ENCODE measurements at places on chromosomes 7 and 10.

DNA sequence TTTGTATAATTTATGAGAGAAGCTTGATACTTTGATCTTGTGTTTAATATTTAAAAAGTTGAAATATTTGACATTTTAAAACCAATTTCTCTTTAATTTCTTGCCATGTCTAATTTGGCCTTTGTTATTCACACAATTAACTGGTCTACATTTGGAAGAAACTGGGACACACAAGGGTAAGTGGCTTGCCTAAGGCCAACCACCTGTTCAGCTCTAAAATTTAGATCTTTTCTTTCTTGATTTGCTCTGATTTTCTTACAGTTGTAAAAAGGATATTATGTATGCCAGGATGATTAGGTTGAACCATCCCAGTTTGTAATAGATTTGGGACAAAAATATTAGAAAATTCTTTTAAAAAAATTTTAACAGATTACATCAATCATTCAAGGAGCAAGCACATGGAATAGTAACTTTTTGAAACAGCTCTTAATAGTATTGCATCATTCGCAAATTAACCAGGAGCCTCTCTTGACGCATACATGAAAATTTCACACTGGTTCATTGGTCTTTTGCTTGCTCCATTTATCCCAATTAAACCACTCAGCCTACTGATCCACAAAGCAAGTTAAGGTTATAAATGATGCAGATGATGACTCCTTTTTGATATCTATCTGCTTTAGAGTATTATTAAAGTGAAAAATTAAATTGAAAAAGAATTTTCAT, 222.4 kb upstream of the SLC26A5 start:
- no peak for DNase-seq

GRCh38 chr10:5600908-5601307, 65.5 kb downstream of the ASB13 start:
- no peak for DNase-seq

DNA sequence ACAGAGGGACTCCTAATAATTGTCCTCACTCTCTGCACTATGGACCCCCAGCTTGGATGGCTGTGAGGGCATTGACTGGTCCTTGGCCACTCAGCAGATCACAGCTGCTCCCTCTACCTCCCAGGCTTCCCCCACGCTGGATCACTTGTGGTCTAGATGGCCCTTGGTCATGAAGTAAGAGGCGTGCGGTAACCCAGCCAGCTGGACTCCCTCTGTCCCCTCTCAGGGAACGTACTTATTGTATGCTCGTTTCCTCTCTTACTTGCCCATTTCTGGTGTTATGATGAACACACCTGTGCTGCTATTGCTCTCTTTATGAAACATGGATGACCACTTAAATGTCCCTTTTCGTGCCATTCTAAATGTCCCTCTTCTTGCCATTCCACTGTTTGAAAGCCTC, 19.3 kb downstream of the ADAMTS14 start:
- DNase-seq = no peak

- no peak for DNase-seq
Observed at GRCh38 chr10:131810805-131811629, 89.8 kb upstream of the PPP2R2D start.

- no peak for DNase-seq
Observed at GRCh38 chr7:46143949-46144917, 223.2 kb upstream of the IGFBP3 start.

DNA sequence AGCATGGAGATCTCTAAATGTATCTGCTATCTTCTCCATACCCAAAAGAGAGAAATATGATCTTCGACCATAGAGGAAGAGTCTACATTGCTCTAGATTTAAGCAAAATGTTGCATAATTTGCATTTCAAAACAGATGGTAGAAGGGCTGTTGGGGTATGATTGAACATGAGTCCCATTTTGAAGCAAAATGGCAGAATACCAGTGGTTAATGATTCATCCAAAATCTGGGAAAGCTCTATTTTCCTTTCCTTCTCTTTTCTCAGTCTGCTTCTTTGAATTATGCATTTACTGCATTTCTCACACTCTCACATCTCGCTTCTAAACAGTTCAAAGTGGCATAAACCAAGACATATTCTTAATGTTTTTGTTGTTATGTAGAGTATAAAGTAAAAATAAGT, 178.5 kb downstream of the MACC1 start:
- DNase-seq = no peak

DNA sequence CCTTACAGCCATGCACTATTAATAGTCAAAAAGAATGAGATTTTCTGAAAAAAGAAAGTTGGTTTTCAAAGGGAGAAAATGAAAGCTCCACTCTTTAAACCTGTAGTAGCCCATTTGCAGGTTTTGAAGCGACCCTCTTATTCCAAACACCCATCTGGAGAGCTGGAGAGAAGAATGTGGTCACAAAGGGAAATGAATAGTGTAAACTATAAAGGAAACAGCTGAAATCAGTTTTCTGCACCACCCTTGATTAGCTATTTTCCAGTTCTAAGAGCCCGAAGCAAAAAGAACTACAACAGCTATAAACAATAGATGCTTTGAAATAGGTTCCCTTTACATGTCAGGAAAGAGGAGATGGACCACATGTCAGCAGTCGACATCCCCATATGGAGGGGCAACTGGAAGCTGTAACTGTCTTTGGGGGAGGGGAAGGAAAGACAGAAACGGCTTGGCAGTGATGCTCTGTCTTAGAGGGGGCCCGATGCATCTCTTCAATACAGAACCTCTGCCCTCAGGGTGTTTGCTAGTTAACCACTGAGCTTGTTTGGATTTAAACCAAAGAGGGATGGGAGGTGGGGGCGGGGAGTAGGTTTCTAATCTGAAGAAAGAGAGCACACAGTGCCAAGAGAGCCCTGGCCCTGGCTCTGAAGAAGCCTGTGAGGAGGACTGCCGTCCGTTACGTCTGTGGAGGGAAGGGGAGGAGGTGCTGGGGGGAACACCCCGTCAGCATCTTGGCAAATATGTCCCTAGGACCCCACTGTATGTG, 55.3 kb downstream of the CPVL start:
- no peak for DNase-seq

- DNase-seq = peak; percentile 83
Observed at GRCh38 chr7:127347567-127348246, 44.8 kb downstream of the ZNF800 start.

- no peak for DNase-seq
Observed at GRCh38 chr10:33776419-33777070, 442.1 kb upstream of the NRP1 start.

DNA sequence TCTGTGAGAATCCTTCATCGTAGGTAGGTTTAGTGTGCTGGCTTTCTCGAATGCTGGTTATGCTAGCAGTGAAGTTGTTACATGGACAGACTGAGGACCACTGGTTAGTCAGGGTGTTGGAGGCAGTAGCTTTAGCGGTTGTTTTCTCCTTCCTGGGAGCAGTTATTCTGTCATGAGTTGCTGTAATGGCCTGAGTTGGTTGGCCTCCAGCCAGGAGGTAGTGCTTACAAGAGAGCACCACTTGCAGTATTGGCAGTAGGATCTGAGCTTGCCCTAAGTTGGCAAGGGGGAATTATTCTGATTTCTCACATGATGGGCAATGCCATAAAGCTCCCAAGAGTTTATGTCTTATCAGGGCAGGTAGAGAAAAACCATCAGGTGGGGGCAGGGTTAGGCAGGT, 58.0 kb downstream of the IPMK start:
- no peak for DNase-seq

GRCh38 chr10:124144536-124144935, 51.1 kb upstream of the CHST15 start:
- no peak for DNase-seq

DNA sequence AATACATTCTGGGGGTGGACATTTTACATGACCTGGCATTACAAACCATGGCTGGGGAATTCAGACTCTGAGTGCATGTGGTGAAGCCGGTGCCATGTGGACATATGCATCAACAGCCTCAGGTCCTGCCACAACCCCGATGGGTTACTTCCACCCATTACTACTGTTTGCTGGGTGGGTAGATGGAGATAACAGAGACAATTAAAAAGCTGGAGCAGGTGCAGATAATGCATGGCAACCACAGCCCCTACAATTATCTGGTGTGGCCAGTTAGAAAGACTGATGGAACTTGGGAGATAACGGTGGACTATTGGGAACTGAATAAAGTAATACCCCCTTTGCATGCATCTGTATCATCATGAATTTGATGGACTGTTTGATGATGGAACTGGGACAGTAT, 21.6 kb upstream of the ADAMTS14 start:
- DNase-seq = no peak

- no peak for DNase-seq
Observed at GRCh38 chr7:138934861-138935260, 46.3 kb downstream of the KIAA1549 start.

GRCh38 chr7:47119261-47119865, 462.5 kb downstream of the TNS3 start:
- no peak for DNase-seq

Data from erythroblast (primary cell).